ENCODE measurements at places on chromosomes 1 and 21. TPM values are rescaled to one million over a fixed set of nuclear protein-coding genes. Genes with fewer than 3 reads are reported as not detected.
A peak's percentile ranks its signal among the peaks of the same experiment; 100 is the strongest.

- peak; percentile 49 for DNase-seq
Observed at GRCh38 chr1:205704903-205705302, 24.6 kb upstream of the SLC45A3 start.

DNA sequence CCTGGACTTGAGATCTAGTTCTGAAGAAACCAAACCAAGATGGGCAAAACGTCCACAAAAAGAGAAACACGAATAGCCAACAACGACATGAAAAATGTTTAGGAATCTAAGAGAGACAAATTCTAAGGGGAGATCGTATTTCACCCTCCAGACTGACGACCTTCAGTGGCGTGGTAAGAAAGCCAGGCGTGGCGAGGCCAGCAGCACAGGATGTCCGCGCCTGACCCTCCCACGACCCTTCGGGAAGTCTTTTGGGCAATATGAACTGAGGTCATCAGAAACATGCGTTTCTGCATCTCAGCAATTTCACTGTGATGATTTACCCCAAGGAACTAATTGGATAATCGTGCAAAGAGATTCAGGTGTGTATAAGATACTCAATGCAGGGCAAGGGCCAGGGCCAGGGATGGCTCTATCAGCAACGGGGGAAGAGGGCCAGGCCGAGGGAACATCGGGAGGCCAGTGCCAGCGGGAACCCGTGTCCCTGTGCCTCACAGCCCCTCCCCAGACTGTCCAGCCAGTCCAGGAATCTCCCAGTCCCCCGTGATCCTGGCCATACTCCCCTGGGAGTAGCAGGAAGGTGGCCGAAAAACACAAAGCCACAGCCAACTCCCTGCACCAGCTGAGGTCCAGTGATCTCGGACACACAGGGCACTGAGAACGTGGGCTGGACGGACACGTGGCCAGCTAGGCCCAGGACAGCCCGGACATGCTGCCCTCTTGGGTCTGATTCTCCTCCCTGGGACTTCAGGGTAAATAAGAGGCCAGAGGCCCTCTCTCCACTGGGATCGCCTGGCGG, 53.6 kb upstream of the ADARB1 start:
- DNase-seq, result no peak

DNA sequence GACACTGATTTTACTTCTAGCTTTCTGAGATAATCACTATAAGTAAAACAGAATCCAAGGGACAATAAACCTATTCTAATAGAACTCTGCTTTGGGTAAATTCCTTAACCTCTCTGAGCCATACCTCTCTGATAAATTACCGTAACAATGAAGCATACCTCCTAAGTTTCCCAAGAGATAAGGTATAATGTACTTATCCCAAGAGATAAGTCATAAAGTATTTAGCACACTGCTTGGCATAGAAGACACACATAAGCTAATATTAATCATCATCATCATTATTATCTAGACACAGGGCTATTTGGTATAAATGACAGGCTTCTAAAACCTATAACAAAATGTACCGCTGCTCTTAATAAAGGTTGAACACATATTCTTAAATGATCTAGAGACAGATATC, 16.2 kb downstream of the SSX2IP start:
- DNase-seq, result no peak

- no peak for DNase-seq
Observed at GRCh38 chr21:35510957-35511695, 462.0 kb upstream of the RUNX1 start.

GRCh38 chr21:15183813-15184257, 119.0 kb upstream of the NRIP1 start:
- peak; percentile 71 for DNase-seq

GRCh38 chr1:204647114-204647804, 38.3 kb downstream of the LRRN2 start:
- DNase-seq, result peak; percentile 49

DNA sequence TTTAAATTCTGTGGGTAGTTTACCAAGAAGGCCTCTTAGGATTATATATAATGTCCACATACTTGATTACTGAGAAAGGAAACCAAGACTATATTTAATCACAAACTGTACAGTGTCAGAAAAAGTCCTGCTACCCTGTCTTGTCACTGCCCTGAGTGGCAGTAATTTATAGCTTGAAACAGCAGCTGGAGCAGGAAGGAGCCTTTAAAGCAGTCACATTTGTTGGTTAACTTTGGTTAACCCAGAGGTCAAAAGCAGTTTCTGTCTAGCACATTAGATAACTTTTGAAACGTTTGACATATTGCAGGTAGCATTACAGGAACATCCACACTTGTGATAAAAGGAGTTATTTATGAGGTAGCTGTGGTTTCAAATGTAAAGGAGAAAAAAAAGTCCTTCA, 161.7 kb downstream of the ROR1 start:
- DNase-seq, result peak; percentile 66

- DNase-seq, result peak; percentile 17
Observed at GRCh38 chr1:23129846-23130245, 38.8 kb downstream of the LUZP1 start.

DNA sequence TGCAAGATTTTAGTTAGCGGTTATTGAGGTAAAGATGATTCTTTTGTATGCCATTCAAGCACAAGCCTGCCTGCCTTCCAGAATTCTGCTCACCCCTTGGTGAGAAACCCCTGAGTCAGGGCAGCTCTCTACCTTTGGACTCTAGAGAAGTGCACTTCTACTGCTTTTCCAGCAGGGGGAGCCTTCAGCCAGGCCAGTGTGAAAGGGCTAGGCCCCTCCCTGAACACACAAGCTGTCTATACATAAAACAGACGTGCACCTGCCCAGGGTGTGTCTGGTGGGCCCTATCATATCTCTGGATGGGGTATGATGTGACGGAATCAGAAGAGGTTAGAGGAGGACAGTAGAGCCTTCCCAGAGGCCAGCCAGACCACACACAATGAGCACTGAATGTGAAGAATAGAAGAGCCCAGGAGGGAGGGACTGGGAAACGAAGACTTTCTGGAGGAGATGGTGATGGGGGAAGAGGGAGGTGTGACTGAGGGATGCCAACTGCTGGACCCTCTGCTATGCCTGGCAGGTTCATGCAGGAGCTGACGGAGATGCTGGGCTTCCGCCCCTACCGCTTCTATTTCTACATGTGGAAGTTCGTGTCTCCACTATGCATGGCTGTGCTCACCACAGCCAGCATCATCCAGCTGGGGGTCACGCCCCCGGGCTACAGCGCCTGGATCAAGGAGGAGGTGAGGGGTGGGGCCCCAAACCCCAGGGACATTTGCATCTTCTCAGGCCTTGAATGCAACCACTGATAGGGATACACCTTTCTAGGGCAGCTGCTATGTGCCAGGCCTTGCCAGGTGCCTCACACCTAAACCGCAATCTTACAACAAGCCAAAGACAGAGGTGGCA, 13.0 kb upstream of the KCNC4 start:
- no peak for DNase-seq

DNA sequence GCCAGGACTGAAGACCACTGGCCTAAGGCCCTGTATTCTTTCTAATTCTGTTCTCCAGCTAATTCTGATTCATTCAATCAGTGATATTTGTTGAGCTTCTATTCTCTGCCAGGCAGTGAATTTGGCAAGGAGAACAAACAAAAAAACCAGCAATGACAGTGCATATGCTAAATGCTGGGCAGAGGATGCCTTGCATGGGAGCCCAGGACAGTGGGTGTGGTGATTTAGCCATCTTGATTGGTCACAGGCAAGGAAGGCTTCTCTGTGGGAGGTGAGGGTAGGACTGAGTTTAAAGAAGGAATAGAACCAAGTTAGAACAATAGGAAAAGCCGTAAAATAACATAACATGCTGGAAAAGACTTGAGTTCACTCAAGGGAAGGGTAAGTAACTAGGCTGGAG, 9.2 kb upstream of the CPT2 start:
- no peak for DNase-seq

- DNase-seq, result no peak
Observed at GRCh38 chr1:53163291-53163768, 20.9 kb upstream of the SLC1A7 start.

GRCh38 chr1:14964711-14965055, 188.9 kb upstream of the TMEM51 start:
- no peak for DNase-seq

DNA sequence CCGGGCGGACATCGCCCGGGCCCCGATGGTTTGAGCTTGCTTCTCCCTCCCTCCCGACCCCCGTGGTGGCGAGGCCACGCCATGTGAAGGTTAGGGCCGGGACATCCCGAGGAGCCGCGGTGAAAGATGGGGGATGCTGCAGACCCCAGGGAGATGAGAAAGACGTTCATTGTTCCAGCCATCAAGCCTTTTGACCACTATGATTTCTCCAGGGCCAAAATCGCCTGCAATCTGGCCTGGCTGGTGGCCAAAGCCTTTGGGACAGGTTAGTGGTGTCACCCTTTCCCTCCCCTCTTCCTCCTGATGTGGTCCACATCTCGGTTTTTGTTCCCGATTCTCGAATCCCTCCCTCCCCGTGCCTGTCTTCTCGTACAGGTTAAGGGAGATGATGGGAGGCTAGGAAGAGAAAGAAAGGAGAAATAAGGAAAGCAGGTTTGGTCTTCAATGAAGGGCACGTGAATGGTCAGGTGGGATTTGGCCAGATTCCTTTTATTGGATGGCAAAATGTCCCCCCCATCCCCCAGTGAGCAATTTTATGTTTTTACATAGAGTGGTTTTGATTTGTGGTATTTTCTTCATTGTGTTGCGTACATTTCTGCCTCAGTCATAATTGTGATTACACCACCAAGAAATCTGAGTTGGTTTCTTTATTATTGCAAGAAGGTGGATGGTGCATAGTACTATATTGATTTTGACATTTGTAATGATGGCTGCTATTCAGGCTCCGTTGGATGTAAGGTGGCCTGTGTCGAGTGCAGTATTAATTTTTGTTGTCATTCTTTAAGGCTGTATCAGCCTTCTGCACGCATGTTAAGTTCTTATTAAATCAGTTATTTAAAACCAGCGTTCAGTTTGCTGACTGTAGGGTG, 1.2 kb downstream of the CAMSAP2 start:
- peak; percentile 34 for DNase-seq

DNA sequence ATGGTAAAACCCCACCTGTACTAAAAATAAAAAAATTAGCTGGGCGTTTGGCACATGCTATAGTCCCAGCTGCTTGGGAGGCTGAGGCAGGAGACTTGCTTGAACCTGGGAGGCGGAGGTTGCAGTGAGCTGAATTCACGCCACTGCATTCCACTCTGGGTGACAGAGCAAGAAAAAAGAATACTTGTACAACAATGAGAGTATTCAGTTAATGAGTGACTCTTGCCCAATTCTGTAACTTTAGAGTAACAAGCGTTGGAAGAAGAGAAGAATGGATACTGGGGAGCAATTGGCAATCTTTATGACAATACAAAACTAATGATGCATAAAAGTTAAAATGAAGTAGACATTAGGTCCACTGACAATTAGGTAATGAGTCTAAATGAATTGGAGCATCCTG, 10.5 kb downstream of the ANXA9 start:
- DNase-seq, result no peak

DNA sequence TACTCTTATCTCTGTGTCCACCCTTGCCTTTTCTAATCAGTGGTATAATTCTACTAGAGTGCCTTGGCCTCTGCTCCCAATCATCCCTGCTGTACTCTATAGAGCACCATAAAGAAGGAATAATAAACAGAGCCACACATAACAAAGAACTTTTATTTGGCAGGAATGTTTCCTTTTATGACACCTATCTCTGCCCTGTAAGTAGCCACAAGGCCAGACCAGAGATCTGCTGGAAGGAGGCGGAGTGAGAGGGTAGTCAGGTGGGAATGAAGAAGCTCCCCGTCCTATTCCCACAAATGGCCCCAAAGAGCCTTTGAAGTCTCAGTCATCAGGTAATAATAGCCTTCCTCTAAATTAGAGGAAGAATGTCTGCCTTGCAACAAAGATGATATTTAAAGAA, 32.7 kb downstream of the WLS start:
- no peak for DNase-seq

DNA sequence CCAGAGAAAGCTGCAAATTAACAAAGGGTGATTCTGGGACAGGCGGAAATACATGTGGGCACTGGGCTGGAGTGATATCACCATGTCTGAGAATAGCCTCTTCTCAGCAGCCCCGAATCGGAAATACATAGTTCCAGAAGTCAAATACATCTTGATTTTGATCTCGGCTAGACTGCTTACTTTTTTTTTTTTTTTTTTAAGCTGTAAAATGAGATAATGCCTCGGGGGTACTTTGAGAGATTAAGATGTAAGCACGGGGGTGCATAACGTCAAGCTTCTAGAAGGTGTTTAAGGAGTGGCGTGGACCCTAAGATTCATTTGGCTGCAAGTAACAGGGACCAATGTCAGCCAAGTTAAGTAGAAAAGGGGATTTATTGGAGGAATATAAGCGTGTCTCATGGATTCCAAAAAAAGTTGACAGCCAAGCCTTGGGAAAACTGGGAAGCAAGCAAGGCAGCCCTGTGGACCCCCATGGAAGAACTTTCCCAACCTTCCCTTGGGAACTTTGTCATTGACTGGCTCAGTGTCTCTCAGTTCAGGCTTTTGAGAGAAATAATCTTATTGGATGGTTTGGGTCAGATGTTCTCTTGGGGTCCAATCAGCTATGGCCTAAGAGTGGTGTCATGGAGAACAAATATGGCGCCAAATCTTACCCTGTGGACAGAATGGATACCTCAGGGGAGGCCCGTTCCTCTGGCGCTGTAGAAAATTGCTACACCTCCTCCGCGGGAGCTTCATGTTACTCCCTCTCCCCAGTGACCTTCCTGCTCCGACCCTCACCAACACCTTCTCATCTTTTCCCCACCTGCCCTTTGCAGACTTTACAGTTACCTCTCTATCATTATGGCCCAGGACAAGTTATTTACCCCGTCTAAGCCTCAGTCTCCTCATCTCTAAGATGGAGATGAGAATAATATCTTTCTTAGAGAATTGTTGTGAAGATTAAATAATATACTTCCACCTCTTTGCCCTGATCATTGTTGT, 186.6 kb downstream of the KAZN start:
- no peak for DNase-seq

- no peak for DNase-seq
Observed at GRCh38 chr1:68919075-68919474, 422.2 kb upstream of the DEPDC1 start.

Gene THEMIS2
- total RNA-seq, result 13.7 TPM

Gene CYP4Z1
- not detected for total RNA-seq

Gene CELA3B
- total RNA-seq, result not detected

Gene AGBL4
- total RNA-seq, result 3.1 TPM

Gene HLX
- total RNA-seq, result 3.6 TPM

Gene VANGL2
- total RNA-seq, result 1.9 TPM

Gene C1orf87
- total RNA-seq, result 3.1 TPM

Gene HMCN1
- total RNA-seq, result 29.6 TPM

Gene OR2L8
- total RNA-seq, result not detected
